ENCODE measurements at places on chromosomes 16 and 17.
A peak's percentile ranks its signal among the peaks of the same experiment; 100 is the strongest.

DNA sequence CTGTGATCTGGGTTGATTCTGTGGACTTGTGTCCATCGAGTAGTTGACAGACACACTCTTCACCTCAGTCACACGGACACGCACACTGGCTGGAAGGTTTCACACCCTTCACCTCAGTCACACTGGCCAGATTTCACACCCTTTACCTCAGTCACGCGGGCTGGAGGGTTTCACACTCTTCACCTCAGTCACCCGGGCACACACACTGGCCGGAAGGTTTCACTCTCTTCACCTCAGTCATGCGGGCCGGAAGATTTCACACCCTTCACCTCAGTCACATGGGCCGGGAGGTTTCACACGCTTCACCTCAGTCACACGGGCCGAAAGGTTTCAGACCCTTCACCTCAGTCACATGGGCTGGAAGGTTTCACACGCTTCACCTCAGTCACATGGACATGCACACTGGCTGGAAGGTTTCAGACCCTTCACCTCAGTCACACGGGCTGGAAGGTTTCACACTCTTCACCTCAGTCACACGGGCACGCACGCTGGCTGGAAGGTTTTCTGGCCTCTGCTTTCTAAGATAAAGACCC, 96.2 kb downstream of the PGS1 start:
- no peak for DNase-seq

GRCh38 chr17:17751489-17752088, 70.3 kb downstream of the RAI1 start:
- no peak for DNase-seq

- no peak for DNase-seq
Measured at GRCh38 chr16:56075732-56076388, 115.4 kb upstream of the GNAO1 start.

DNA sequence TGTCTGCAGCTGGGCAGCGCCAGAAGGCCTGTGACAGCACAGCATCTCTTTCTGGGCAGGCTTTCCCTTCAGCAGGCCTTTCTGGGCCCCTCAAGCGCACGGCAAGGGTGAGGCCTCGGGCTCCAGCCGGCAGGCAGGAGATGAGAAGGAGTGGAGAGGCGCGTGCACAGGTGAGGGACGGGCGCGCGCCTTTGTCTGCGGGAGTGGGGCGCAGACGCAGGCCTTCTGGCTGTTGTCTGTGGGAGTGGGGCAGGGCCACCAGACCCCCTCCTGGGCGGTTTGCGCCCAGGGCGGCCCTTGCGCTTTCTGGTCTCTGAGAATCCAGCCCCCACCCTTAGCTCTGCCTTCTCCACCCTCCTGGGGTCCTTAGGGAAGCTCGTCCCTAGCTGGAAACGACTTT, 6.5 kb downstream of the ZNF205 start:
- DNase-seq, result no peak

- no peak for DNase-seq
Measured at GRCh38 chr16:48959204-48959603, 322.4 kb downstream of the CBLN1 start.

GRCh38 chr17:77435272-77436057, 294.7 kb downstream of the SEC14L1 start:
- no peak for DNase-seq

GRCh38 chr17:17935321-17936271, 36.6 kb downstream of the TOM1L2 start:
- no peak for DNase-seq

- no peak for DNase-seq
Measured at GRCh38 chr17:82304826-82305726, 12.3 kb downstream of the CD7 start.

- DNase-seq, result no peak
Measured at GRCh38 chr16:31008149-31008548, 2.3 kb downstream of the STX1B start.

- no peak for DNase-seq
Measured at GRCh38 chr16:9929313-9929712, 252.9 kb downstream of the GRIN2A start.

DNA sequence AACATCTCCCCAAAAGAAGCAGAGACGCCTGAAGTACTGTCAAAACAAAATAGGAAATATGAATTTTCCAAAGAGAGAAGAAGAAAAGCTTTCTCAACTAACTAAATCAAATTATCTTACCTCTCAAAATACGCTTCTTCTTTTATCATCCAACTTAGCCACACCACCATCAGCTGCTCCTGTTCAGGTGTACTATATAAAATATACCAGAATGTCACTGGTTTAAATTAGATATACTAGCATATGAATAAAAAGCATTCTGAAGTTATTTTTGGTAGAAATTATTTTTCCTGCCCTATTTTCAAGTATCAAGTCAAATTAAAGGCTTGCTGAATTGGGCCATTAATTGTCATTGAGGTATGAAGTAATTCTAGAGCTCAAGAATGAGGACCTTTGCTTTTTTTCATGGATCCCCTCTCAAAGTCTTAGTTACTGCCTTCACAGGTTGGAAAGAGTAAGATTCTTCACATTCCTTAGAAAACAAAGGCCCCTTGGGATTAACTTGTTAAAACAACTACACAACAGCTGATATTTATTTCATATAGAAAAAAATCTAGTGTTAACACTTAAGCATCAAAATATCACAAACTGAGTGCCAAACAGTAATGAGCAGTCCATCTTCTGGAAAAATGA, 30.1 kb downstream of the INTS2 start:
- no peak for DNase-seq

DNA sequence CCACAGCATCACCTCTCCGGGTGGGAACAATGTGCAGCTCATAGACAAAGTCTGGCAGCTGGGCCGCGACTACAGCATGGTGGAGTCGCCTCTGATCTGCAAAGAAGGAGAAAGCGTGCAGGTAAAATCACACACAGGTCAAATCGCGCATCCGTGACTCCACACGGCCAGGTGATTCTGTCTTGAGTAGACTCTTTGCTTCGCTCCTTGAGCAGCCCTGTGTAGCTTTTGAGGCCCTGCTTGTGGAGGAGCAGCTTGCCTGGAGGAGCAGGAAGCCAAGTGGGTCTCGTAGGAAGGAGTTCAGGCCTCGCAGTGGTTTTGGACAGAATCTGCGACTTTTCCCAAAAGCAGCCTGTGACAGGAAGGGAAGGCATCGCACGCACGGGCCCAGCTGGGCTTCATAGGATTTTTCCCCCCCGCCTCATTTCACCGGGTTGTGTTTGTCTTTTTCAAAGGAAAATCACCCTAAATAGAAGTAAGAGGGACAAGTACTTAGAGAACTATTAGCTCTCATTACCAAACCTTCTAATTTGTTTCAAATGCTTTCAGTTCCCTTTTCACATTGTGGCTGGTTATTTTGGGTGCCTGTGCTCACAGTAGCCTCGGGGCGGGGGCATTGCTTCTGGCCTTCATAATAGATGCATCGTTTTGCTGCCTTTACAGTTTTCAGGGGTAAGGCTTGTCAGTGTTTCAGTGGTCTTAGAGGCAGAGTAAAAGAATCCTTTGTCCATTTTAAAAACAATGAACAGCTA, 71.5 kb downstream of the SEC14L1 start:
- DNase-seq, result no peak

GRCh38 chr16:77450790-77451487, 16.1 kb upstream of the ADAMTS18 start:
- DNase-seq, result peak; percentile 26

DNA sequence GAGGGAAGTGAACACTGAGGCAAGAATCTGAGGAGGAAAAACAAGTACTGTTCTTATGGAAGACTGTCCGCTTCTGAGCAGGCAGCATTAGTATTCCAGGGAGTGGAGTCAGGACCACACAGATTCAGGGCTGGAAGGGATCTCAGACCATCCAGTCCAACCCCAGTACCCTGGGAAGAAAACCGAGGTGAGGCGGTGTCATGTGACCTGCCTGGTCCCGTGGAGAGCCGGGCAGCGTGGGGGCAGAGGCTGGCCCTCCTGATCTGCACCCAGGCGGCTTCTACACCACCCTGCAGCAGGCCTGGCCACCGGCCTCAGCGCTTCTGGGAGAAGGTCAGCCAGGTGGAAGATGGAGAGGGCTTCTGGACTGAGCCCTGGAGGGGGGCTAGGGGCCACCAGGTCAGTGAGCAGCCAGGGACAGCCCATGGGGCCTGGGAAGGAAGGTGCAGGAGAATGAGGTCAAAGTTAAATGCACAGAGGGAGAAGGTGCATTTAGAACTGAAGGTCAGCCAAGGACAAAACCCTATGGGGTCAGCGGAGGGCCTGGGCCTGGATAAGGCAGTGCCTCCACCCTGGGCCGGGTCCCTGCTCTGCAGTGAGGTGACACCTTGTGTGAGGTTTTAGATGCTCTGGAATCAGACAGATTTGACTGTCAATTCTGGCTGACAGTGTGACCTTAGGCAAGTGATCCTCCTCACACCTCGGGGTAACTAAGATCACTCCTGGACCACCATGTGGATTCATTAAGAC, 45.9 kb downstream of the VAC14 start:
- no peak for DNase-seq

GRCh38 chr16:49022351-49022963, 259.2 kb downstream of the CBLN1 start:
- no peak for DNase-seq

DNA sequence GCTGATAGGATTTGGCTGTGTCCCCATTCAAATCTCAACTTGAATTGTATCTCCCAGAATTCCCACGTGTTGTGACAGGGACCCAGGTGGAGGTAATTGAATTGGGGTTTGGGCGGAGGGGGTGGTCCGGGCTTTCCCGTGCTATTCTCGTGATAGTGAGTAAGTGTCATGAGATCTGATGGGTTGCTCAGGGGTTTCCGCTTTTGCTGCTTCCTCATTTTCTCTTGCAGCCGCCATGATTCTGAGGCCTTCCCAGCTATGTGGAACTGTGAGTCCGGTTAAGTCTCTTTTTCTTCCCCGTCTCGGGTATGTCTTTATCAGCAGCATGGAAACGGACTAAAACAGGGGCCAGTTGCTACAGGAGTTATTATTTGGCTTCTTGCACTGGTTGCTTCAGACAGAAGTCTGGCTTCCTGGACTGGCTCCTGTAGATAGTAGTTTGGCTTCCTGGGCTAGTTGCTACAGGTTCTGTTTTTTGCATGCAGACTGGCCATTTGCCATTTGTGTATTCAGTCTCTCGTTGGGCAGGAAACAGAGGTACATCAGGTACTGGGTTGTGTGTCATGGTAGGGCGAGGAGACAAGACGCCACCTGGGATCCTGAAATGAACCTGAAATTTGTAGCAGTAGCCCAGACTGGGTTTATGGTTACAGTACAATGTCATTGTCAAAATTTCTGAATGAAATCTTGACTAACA, 32.6 kb downstream of the CNTNAP4 start:
- no peak for DNase-seq

GRCh38 chr17:78532311-78532710, 44.9 kb downstream of the DNAH17 start:
- DNase-seq, result no peak

GRCh38 chr16:57800200-57801097, 1.8 kb downstream of the KIFC3 start:
- DNase-seq, result no peak

DNA sequence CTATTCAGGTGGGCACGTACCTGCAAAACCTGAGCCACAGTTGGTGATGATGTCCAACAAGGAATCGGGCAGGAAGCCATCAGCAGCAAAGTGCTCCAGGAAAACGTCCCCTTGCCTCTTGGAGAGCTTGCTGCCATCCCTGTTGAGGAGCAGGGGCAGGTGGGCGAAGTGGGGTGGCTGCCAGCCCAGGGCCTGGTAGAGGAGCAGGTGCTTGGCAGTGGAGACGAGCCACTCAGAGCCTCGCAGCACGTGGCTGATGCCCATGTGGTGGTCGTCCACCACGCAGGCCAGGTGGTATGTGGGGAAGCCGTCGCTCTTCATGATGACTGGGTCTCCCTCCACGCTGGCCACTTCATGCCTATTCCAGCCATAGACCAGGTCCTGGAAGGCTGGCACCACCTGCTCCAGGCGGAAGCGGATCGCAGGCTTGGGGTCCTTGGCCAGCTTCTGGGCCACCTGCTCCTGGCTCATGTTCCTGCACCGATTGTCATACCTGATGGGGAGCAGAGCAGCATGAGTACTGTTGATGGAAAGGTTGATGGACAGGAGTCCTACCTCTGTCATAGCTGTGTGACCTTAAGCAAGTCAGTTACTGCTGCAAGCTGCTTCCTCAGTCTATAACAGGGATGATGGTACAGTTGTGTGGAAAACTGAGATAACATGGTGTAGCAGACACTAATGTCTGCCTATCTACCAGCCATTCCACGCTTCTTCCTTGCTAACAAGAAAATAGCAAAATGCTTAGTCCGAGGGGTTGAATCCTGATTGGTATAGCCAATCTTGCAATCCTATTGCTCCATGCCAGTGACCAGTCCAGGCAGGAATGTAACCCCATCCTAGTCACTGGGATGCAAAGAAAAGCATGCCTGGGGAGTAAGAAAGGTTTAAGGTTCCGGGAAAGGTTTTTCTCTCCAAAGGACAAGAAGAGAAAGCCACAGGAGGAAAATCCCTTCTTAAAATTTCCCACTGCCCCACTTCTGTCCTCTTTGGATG, 22.0 kb downstream of the EARS2 start:
- no peak for DNase-seq

DNA sequence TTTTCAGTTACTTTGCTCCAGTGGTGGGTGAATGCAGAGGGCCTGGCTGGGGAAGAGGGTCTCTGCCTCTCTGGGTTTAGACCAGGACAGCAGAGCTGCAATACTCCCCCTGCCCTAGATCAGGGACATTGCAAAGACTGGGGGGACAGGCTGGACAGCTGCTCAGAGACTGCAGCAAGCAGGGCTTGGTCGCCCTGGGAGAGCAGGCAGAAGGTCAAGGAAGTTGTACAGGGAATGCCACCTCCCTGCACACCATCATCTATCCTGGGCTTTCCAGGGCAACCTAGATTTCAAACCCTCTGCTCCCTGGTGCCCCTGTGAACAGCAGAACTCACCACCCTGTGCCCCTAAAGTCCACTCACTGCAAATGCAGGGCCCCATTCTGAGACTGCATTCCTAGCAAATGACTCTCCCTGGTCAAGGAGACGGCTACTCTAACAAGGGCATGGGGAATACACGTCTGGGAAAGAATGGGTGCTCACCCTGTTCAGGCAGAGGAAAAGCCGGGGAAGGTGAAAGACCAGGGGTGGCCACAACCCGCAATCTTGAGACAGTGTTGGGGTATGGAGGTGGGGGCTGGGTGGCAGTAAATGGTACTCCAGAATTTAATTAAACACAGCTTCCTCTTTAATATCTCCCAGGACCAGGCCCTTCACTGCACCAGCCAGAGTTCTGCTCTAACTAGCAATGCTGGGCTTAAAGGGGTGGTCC, 1.0 kb downstream of the KIFC3 start:
- DNase-seq, result peak; percentile 44

DNA sequence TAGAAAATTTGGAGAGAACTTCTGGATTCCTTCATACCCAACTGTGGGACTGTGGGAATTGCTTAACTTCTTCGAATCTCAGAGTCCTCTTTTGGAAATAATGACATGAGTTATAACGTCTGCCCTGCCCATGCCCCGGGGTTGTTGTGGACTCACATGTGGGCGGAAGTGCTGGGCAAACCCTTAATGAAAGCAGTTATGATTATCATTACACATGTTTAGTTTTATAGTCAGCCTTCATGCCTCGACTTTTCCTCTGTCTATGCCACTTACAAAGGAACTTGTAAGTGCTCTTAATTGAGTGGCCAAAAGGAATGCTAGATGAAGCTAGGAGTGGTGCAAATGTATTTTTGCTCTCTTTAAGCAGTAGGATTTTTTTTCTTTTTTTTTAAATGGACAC, 3.9 kb downstream of the KRT27 start:
- no peak for DNase-seq
